GM23338 (cell line): ENCODE measurements at places on chromosomes 7 and 10.
A peak's percentile ranks its signal among the peaks of the same experiment; 100 is the strongest.

DNA sequence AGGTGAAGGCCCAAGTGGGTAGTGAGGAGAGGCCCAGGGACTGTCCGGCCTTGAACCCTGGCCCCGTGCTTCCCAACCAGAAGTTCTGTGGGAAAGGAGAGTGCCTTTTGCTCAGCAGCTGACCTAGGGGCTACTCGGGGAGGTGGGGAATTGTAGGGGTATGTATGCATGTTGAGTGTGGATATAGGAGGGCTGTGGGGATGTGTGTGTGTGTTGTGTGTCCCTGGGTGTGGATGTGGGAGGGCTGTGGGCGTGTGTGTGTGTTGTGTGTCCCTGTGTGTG is 12.2 kb downstream of the EPHB6 start:
- no peak for DNase-seq
- H3K27ac ChIP-seq: no peak overlapping the region
- peaks cover 14% of the 10 kb centered on the region for H3K4me1 ChIP-seq
- no peak overlapping the region for H3K4me3 ChIP-seq
- no peaks in the 10 kb centered on the region; the same call in 1 of the 2 replicates for H3K36me3 ChIP-seq

- no peaks in the 10 kb centered on the region for H3K4me1 ChIP-seq
- no peak overlapping the region for H3K4me3 ChIP-seq
- H3K27ac ChIP-seq: no peak overlapping the region
- no peaks in the 10 kb centered on the region for H3K36me3 ChIP-seq
- DNase-seq: peak; percentile 92
Measured at GRCh38 chr7:44240983-44241510, 40.3 kb downstream of the YKT6 start.

- no peaks in the 10 kb centered on the region for H3K36me3 ChIP-seq
- H3K4me1 ChIP-seq: no peaks in the 10 kb centered on the region
- H3K27me3 ChIP-seq: no peaks in the 10 kb centered on the region
Measured at GRCh38 chr7:157760004-157760730, 423.4 kb downstream of the DNAJB6 start.

DNA sequence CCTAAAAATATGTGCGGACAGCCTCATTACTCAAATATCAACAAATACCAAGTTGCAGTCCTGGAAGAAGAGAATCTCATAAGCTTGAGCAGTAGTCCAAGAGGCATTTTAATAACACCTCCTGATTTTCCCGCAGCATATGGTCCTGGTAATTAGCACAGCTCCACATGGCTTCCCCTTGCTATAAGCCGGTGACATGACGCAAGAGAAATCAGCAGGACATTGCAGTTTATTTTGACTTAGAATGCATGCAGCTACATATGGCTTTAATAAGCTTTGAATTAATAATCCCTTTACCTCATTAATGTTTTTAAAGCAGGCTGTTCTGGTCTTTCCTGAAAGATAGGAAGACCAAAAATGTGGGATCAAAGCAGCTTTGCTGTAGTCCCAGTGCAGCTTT is 137.6 kb downstream of the RAMP3 start:
- H3K4me1 ChIP-seq: no peaks in the 10 kb centered on the region
- no peak overlapping the region for H3K4me3 ChIP-seq
- H3K27me3 ChIP-seq: no peaks in the 10 kb centered on the region
- no peak for DNase-seq
- H3K27ac ChIP-seq: no peak overlapping the region

DNA sequence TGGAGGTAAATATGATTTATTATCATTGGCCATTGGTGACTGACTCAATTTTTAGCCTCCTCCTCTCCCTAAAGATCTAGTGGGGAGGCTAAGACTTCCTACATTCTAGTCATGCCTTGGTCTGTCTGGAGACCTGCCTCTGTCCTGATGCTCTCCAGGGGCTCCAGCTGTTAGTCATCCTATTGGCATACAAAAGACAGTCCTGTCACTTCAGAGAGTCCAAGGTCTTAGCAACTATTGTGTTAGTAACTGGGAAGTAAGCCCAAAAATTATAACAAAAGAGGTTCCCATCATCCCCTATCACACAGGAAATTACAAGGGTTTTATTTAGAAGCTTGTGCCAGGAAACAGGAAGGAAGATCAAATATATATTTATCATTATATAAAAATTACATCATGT is 400.6 kb upstream of the VSTM2A start:
- no peaks in the 10 kb centered on the region for H3K36me3 ChIP-seq
- no peaks in the 10 kb centered on the region for H3K27me3 ChIP-seq
- no peak overlapping the region for H3K27ac ChIP-seq
- no peak for DNase-seq

DNA sequence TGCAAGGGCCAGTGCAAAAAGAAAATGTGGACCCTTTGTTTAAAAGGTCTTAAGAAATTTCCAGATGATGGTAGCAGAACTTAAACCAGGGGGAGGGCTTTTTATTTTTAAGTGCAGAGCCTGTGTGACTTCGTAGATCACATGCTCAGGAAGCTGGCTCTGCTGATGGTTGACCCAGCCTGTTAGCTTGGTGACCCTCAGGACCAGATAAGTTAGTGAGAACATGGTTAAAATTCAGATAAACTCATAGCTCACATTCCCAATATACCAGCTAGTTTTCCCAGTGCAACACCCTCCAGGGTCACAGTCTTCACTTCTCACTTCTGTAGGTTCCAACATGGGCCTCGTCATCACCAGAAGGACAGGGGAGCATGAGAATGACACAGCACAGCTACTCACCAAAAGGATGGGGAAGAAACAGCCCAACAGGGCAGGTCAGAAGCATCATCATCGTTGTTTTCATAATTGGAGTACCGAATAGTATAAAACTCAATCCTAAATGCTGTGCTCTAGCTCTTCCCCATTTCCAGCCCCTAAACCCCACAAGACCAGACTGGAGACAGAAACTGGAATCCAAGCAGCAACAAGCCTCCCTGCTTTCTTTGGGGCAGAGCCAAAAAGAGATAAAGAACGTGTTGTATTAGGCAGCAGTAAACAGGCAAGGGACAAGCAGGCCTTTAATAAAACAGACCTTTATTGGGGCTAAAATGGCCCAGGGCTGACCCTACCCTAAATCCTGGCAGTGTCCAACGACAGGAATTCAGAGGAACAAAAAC is 102.2 kb upstream of the ANKRD1 start:
- H3K36me3 ChIP-seq: no peaks in the 10 kb centered on the region
- H3K27me3 ChIP-seq: no peaks in the 10 kb centered on the region
- no peak overlapping the region for H3K4me3 ChIP-seq
- no peak for DNase-seq

DNA sequence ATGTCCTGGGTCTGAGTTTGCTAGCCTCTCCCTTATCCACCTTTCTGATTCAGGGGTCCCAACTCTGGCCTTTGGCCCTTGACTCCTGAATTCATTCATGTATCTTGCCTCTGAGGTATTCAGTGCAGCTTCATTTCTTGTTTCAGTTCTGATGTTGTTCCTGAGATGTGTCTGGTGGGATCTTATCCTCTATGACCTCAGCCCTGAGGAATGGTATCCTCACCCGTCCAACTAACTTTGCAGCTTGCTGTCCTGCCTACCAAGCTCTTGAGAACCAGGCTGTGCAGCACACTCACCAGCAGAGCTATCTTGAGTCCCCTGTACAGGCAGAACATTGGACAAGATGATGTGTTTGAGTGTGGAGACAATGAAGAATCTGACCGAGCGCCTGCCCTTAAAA is 13.8 kb downstream of the SUFU start:
- no peaks in the 10 kb centered on the region for H3K36me3 ChIP-seq
- no peak overlapping the region for H3K27ac ChIP-seq
- no peak for DNase-seq
- H3K4me3 ChIP-seq: no peak overlapping the region
- no peaks in the 10 kb centered on the region for H3K4me1 ChIP-seq

GRCh38 chr7:104192434-104192833 is 15.4 kb downstream of the ORC5 start:
- no peak overlapping the region for H3K27ac ChIP-seq
- no peaks in the 10 kb centered on the region for H3K4me1 ChIP-seq
- DNase-seq: no peak
- H3K36me3 ChIP-seq: peaks cover 1% of the 10 kb centered on the region

DNA sequence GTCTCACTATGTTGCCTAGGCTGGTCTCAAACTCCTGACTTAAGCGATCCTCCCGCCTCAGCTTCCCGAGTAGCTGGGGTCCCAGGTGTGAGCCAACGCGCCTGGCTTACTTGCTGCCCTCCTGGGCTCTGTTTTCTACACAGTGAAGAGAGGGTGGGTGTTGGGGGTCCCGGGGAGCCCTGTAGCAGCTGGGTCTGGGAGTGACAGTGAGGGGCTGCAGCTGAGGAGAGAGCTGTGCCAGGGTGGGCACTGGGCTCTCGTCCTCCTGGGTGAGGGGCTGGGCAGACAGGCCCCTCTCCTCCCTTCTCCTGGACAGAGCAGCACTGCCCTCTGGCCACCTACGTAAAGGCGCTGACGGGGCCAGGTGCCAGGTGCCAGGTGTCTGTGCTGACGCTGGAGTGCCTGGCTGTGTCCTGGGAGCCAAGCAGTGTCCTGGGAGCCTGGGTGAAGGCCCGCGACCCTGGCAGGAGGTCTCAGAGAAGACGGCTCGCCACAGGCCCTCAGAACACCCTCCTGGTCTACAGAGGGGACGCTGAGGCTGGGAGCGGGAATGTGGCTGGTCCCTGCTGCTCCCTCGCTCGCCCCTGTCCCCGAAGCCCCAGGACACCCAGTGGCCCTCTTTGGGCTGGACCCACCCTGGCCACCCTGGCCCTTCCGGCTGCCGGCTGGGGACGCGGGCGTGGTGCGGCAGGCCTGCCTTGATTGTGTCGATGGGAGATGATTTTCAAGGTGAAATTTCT is 35.6 kb downstream of the UNCX start:
- H3K27me3 ChIP-seq: no peaks in the 10 kb centered on the region
- H3K4me1 ChIP-seq: no peaks in the 10 kb centered on the region
- no peak for DNase-seq
- no peak overlapping the region for H3K4me3 ChIP-seq
- H3K36me3 ChIP-seq: no peaks in the 10 kb centered on the region

DNA sequence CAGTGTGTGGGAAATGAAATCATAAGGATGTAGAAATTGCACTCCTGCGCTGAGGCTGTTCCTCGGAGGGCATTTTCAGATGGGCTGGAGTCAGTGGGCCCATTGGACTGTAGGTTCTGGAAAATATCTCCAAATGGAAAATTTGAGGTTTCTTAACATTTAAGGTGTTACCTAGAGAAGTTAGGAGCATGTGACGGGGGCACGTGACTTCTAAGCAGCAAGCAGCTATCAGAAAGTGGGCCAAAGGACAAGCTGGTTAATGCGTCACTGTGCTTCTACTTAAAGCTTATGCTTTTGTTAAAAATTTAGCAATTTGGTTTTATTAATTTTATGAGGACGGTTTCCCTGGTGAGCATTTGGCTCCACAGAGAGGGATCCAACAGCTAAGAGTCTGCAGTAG is 298.7 kb downstream of the DPP6 start:
- H3K4me3 ChIP-seq: no peak overlapping the region
- no peak for DNase-seq
- no peaks in the 10 kb centered on the region for H3K4me1 ChIP-seq
- H3K27me3 ChIP-seq: no peaks in the 10 kb centered on the region
- H3K36me3 ChIP-seq: peaks cover 5% of the 10 kb centered on the region; the same call in 1 of the 2 replicates
- H3K27ac ChIP-seq: no peak overlapping the region

DNA sequence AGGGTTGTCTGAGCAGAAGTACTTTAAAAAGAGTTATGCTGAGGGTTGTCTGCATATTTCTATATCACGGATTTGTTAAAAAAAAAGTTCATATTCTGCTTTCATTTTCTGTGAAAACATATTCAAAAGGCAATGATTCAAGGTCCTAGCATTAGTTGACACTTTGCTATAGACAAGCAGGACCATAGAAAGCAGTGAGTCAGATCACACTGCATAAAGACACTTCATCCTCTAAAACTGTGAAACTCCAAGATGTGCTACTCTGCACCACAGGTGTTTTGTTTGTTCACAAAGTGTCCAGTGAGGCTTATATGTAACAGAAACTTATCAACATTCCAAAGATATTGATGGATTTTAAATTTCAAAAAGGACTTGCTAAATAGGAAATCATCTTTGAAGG is 47.0 kb downstream of the SPAM1 start:
- H3K36me3 ChIP-seq: no peaks in the 10 kb centered on the region
- no peak overlapping the region for H3K27ac ChIP-seq
- no peaks in the 10 kb centered on the region for H3K4me1 ChIP-seq

DNA sequence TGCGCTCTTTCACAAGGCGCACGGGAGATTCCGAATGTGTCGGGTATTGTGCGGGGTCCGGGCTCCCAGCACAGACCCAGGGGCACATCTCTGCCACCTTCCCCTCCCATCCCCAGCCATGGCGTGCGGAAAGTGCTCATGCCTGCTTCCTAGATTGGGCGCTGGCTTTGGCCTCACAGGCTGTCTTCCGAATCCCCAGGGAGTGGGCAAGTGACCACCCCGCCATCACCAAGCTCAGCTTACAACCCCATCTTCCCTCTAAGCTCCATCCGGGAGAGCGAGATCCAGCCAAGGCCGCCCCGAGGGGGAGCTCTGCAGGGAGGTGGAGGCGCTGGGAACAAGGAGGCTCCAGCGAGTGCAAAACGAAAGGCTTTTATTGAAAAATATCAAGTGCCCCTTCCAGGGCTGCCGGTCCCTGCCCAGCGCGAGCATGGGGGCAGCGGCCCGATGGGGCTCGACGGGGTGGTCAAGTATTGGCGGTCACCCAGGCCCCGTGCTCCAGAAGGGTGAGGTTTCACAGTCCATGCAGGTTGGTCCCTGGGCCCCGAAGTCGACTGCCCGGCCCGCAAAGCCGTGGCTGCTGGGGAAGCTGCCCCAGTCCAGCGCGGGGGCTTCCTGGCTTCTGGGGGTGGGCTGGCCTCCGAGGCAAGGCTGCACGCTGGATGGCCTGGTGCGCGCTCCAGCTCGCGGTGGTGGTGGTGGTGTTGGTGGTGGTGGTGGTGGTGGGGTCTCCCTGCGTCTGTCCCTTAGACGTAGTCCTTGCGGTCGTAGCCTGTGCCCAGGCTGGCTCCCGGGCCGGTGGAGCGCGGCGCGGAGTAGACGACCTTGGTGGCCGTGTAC is 1.2 kb downstream of the CLDN3 start:
- H3K4me3 ChIP-seq: peak overlapping the region; percentile 80; the same call in 1 of the 2 replicates
- peak; percentile 38 for DNase-seq
- peaks cover 17% of the 10 kb centered on the region for H3K27me3 ChIP-seq
- peaks cover 5% of the 10 kb centered on the region; the same call in 1 of the 2 replicates for H3K4me1 ChIP-seq

- no peaks in the 10 kb centered on the region for H3K36me3 ChIP-seq
- no peak overlapping the region for H3K27ac ChIP-seq
- no peaks in the 10 kb centered on the region for H3K4me1 ChIP-seq
- DNase-seq: no peak
- no peak overlapping the region for H3K4me3 ChIP-seq
- H3K27me3 ChIP-seq: no peaks in the 10 kb centered on the region
Measured at GRCh38 chr7:37832194-37832593, 16.2 kb upstream of the NME8 start.

DNA sequence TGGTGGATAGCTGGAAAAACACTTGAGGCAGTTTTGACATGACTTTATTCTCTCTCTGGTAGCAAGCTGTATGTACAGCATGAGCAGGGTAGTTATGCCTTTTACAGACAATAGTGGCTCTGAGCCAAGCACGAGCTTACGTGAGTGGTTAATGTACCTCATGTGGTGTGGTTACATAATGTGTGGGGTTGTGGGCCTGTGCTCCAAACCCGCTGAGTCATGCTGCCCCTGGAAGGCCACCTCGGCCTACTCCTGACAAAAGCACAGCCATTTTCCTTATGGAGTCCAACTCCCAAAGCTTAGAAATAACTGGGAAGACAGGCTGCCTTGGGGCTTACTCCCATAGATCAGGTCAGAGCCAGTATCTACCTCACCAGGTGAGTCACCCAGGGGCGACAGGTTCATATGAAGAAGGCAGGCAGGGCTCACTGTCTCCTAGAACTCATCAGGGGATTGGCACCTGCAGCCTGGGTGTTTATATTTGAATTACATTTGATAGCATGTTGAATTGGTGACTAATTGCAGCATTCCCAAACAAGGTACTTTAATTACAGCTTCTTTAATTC is 404.5 kb downstream of the ADRA2A start:
- no peaks in the 10 kb centered on the region for H3K27me3 ChIP-seq
- no peak for DNase-seq
- no peaks in the 10 kb centered on the region for H3K4me1 ChIP-seq
- H3K27ac ChIP-seq: no peak overlapping the region
- H3K4me3 ChIP-seq: no peak overlapping the region
